Posterior cingulate gyrus (tissue), 11 donors: ENCODE measurements at places on chromosomes 1 and 21.

GRCh38 chr1:13469343-13469742, 44.5 kb downstream of the LRRC38 start:
- no peak for DNase-seq

- DNase-seq, result no peak
These were observed 123.3 kb upstream of the USP24 start for GRCh38 chr1:55338448-55338820.

DNA sequence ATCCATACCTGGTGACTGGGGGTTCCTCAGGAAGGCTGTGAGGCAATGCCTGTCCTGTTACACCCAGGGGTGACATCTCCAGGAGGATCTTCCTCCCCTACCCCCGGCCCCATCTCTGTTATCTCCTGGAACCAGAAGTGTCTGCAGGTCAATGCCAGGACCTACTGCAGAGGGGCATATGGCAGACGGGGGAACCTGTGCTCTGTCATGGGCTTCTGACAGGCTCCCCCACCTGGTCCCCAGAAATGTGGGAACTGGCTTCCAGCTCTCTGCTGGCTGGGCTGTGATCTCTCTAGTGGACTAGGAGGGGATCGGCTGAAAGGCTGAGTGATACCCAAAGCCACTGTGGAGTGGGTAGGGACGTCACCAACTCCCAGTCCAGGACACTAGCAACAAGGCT, 21.0 kb downstream of the KCND3 start:
- no peak for DNase-seq

- no peak for DNase-seq
These were observed 18.0 kb downstream of the SSX2IP start for GRCh38 chr1:84672080-84672854.

GRCh38 chr1:9400425-9401079, 107.9 kb downstream of the SPSB1 start:
- DNase-seq, result no peak

DNA sequence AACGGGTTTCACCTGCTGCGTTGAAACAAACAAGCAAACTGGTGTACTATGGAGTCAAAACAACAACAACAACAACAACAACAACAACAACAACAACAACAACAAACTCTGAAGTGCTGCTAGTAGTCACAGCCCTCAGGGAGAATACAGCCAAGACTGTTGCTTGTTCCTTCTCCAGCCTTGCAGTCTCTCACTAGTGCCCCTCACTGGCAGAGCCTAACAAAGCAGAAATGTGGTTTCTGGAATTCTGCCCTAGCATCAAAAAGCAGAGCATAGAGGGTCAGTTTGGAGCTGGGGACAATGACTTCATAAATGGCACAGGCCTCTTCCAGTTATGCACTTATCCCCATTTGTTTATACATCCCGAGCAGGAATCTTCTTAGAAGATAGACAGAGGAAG, 187.4 kb downstream of the KCNK2 start:
- DNase-seq, result no peak

DNA sequence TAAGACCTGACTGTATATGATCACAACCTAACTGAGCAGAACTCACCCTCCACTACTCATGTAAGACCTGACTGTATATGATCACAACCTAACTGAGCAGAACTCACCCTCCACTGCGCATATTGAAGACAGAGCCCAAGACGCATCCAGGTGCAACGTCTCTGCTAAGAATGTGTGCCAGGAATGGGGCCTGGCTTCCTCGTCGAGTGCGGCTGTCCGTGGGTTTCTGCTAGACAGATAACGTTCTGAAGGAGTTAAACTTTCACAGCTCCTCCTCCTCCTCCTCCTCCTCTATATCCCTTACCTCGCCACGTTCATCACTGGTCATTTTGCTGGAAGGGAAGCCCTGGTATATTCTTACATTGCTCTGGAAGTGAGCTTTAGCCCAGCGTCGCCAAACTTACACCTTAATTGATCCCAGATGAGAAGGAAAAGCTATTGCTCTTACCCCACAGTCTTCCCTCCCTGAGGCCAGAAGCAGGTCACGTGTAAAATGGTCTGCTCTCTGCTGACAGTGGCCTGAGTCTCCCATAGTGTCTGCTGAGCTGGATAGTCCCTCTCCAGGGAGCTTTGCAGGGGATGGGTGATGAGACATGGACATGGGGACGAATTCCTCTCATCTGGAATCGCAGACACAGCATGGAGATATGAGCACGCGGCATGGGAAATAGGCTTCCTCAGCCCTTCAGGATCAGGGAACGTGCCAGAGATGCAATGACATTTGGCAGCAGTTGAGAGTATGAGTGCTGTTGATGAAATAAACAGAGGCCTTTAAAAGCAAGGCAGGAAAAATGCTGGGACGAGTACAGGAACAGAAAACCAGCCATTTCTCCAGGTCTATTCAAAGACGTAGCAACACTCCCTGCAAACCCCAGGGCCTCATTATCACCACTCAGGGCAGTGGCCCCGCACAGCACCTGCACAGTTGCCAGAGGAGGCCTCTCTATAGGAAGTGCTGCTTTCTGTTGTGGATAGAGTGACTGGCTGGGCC, 528.1 kb downstream of the KIF26B start:
- no peak for DNase-seq

- no peak for DNase-seq
These were observed 9.4 kb upstream of the MNDA start for GRCh38 chr1:158821723-158822122.

- DNase-seq, result no peak
These were observed 349.4 kb upstream of the NFIA start for GRCh38 chr1:60732977-60733401.

- DNase-seq, result no peak
These were observed 5.6 kb downstream of the ARHGEF16 start for GRCh38 chr1:3459940-3460671.

DNA sequence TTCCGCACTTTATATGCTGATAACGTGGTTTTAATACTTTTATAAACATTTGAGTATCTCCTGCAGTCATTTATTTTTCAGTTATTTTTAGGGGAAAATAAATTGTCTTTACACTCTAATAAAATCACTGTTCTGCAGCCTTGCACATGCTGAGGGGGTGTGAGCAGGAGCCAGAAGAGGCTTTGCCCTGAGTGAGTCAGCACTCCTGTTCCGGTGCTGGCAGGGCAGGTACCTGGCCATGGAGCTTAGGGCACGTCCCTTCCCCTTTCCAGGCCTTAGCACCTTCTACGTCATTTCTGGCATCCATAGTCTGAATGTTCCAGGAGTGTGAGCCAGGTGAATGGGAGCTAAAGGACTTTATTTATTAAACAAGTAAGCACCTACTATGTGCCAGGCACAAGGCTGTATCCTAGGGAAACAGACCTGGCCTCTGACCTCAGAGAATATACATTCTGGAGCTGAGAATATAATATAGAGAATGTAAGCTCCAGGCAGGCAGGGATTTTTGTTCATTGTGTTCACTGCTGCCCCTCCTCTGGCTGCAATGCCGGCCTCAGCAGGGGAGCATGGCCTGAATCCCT, 402.9 kb downstream of the PTPRU start:
- DNase-seq, result no peak

GRCh38 chr1:1163538-1164070, 10.1 kb upstream of the TTLL10 start:
- DNase-seq, result no peak

GRCh38 chr1:64886877-64887276, 79.5 kb downstream of the JAK1 start:
- DNase-seq, result no peak

DNA sequence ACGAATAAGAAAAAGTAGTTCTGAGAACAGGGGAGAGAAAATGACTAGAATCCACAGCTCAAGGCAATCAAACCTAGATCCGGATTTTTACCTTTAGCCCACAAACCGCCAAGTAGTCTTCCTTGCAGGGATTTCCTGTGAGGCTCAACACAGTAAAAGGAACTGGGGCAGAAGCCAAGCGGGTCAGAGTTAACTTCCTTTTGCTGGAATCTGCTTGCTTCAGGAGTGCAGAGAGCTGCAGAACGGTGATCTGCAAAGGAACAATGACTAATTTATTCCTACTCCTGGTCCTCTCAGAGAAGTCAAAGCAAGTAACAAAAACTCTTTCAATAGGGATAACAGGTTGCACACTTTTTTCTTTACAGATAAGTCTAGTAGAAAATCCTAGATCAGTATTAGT, 53.4 kb downstream of the UBR4 start:
- DNase-seq, result no peak

GRCh38 chr21:17921579-17922530, 102.7 kb upstream of the C21orf91 start:
- DNase-seq, result no peak

- DNase-seq, result no peak
These were observed 1.1 kb upstream of the C2CD2 start for GRCh38 chr21:41954654-41955499.

GRCh38 chr1:225977937-225978748, 21.0 kb downstream of the SDE2 start:
- no peak for DNase-seq

GRCh38 chr1:19070197-19070651, 113.7 kb upstream of the IFFO2 start:
- peak; percentile 66 for DNase-seq

DNA sequence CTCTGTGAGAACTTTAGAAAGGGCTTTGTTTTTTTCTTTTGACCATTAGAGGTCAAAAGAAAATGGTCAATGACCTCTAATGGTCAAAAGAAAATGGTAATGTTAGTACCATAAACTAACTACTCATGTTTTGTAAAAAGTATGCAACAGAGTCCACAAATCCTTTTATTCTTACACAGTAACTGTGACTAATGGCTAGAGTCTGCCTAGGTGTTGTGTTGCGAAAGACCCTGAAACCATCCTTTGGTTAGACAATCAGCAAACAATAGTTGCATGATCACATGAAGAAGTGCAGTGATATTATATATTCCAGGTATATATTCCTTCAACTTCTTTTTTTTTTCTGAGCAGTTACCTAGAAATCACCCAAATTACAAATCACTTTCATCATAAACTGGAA, 40.9 kb downstream of the NEGR1 start:
- no peak for DNase-seq

- DNase-seq, result no peak
These were observed 470 bp upstream of the NAXE start for GRCh38 chr1:156591181-156591431.

- DNase-seq, result no peak
These were observed 2.2 kb downstream of the RNF19B start for GRCh38 chr1:32962248-32962896.

- no peak for DNase-seq
These were observed 2.4 kb upstream of the WNT3A start for GRCh38 chr1:228004331-228004855.

- DNase-seq, result no peak
These were observed 10.7 kb downstream of the LRRC47 start for GRCh38 chr1:3785456-3786157.

- no peak for DNase-seq
These were observed 139.9 kb upstream of the ATP1B1 start for GRCh38 chr1:168966636-168967035.

DNA sequence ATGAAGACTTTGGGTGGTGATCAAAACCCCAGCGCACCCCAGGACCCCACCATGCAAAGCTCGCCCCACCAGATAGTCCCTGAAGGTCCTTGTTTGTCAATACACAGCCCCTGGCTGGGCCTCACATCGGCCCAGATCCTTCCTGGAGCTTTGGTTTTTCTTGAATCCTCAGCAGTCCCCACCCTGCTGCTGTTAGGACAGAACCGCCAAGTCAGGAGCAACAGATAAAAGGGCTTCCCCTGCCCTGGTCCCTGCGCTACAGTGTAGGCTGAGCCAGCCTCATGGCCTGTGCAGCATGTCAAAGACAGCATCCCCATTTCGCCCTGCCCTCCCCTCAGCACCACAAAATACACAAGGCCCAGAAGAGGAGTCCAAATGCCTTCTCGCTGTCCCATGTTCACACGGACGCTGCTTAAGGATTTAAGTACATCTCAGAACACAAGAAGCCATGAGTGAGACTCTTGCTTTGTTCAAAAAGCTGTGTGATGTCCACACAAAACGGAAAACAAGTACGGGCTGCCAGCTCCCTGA, 65.7 kb downstream of the PSMG1 start:
- DNase-seq, result no peak

DNA sequence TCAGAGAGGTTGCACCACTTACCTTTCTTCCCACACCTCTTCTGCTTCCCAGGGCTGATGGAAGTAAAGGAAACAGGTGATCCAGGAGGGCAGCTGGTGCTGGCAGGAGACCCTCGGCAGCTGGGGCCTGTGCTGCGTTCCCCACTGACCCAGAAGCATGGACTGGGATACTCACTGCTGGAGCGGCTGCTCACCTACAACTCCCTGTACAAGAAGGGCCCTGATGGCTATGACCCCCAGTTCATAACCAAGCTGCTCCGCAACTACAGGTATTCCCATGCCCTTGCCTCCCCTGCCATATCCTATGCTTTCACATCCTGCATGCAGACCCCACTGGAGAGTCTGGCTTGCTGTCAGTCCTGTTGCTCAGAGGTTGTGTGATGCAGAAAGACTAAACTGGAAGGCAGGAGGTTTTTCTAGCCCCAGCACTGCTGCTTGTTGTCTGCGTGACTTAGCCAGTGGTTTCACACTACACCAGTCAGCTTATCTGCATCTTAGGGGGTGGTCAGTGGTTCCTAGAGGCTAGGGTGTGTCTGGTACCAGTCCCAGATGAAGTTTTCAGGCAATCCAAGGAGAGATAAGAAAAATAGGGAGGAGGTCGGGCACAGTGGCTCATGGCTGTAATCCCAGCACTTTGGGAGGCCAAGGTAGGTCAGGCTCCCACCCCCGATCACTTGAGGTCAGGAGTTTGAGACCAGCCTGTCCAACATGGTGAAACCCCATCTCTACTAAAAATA, 10.2 kb downstream of the RHOC start:
- DNase-seq, result peak; percentile 60

- DNase-seq, result no peak
These were observed 6.9 kb upstream of the GALE start for GRCh38 chr1:23807453-23807852.

DNA sequence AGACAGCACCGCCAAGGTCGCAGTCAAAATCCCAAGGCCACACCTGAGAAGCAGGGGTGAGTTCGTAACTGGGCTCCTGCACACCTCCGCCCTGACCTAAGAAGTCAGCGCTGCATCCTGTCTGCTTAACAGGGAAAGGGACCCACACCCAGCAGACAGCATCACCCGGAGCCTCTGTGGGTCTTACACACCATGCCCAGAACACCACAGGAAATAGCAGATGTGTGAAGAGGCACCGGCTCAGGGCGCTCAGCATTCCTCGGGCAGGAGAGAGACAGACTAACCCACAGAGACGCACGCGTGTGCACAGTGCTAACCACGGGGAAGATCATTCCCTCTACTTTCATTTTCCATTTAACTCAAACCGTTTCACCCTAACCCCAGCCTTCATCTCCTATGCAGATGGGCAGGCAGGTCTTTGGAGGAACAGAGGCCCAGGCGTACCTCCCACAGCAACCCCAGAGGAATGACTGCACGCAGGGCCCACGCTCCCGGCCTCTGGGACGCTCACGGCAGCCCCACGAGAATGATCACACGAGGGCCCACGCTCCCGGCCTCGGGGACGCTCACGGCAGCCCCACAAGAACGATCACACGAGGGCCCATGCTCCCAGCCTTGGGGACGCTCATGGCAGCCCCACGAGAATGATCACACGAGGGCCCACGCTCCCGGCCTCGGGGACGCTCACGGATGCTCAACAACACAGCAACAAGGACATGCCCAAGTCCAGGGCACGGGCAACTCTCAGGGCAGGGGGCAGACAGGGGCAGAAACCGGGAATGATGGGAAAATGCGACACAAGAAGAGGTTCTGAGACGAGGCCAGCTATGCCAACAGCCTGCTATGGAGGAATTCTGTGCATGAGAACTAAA, 20.9 kb downstream of the POFUT2 start:
- DNase-seq, result peak; percentile 75
